ENCODE measurements at places on chromosomes 13 and 19.
A peak's percentile ranks its signal among the peaks of the same experiment; 100 is the strongest.

DNA sequence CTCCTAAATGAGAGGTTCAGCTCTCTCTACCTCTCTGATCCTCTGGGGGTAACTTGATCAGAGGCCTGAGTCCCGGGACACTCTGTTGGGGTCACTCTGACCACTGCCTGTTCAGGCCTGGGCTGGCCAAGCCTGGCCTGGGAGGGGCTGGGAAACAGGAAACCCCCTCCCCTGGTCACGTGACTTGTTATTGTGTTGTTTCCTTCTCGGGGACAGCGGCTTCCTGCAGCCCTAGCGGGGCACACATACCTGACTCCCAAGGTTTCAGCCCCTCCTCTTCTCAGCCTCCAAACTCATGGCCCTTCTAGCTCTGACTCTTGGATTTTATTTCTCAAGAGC, at the start of gene USHBP1:
USHBP1 (minus strand) TSS at position 105 of the 339 bp plus-strand sequence. CDS start 446 bp downstream, outside the sequence.
- no peak for DNase-seq

GRCh38 chr13:59483501-59484145, 680.1 kb downstream of the DIAPH3 start:
- peak; percentile 50 for DNase-seq

DNA sequence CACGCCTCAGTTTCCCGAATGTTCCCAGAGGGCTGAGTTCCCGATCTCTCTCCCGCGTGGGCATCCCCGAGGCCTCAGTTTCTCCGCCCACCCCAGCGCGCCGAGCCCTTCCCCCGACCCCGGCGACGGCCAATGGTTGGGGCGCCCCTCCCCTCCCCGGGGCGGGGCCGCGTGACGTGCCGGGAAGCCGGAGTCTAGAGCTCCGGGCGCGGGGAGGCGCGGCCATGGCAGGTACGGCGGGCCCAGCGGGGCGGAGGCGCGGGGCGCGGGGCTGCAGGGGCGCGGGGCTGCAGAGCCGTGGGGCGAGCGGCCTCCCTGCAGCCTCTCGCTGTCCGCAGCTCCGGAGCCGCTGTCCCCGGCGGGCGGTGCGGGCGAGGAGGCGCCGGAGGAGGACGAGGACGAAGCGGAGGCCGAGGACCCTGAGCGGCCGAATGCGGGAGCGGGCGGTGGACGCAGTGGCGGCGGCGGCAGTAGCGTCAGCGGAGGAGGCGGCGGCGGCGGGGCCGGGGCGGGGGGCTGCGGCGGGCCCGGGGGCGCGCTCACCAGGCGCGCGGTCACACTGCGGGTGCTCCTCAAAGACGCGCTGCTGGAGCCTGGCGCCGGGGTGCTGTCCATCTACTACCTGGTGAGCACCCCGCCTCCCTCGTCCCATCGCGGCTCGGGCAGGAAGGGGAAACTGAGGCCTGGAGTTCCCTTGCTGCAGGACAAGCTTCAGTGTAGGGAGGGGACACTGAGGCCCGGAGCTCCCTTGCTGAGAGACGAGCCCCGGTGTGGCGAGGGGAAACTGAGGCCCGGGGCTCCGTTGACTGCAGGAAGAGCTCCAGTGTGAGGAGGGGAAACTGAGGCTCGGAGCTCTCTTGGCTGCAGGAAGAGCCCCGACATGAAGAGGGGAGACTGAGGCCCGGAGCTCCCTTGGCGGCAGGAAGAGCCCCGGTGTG, at the start of gene MPND:
MPND (plus strand) TSS at position 193 of the 938 bp plus-strand sequence; CDS start at position 225, 32 bp downstream.
- peak; percentile 56 for DNase-seq

- DNase-seq: no peak
These were observed 21.2 kb downstream of the PPP5C start for GRCh38 chr19:46368116-46368515.

DNA sequence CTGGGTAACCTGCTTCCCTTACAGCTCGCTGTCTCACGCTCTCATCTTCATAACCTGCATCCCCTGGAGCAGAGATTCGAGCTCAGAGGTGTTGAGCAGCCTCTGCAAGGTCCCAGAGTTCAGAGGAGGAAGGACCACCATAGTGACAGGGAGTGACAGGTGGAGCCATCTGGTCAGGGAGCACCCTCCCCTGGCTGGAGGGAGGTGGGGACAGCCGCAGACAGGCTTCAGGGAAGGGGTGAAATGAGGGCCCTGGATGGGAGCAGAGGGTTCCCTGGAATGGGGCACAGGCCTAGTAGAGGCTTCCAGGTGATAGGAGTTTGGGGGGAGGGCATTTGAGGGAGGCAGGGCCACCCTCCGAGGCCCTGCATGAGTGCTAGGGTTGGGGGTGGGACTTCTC, 82.1 kb downstream of the ZNF429 start:
- DNase-seq: no peak

DNA sequence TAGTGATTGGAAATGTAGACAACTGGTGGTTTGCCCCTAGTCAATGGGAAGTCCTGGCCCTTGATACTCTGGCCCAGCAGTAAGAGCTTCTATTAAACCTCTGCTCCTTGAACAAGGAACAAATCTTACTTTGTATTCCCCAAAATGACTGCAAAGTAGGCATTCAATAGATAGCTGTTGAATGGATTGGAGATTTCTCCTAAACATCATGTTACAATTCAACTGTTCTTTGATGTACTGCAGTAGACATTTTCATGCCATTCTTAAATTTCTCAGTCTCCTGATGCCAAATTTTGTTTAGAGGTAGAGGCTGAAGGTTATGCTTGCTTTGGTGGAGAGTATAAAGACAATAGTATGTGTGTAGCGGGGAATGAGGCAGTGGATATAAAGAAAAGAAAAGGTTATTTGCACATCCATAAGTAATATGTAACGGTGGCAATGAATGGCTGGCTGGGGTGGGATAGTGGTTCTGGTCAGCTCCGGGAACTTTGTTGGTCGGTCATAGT, 12.8 kb downstream of the MIR17HG start:
- no peak for DNase-seq

GRCh38 chr13:77339408-77339807, 12.5 kb upstream of the MYCBP2 start:
- no peak for DNase-seq

All from CMK (cell line).